ENCODE measurements at places on chromosomes 4 and X.

- no peak for DNase-seq
These were observed 282.1 kb downstream of the BCOR start for GRCh38 chrX:39815631-39816030.

DNA sequence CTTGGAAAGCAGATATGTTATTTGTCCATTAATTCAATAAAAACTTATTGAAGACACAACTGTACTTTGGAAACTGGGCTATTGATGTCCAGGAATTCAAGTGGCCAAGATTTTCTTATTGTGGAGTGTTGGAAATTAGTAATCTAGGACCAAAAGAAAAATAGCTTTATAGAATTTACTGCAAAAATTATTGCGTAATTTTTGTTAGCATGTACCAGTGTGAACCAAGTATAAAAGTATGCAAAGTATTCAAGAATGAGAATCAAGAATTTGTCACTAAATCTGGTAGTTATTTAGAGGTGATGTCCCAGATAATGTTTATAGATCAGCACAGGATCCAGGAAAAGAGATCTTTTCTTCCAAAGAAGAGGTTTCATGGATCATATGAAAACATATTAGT is 468.9 kb upstream of the CTSO start:
- DNase-seq, result no peak

GRCh38 chr4:125350470-125351135 is 35.8 kb downstream of the FAT4 start:
- no peak for DNase-seq

GRCh38 chr4:108160741-108161352 is 7.9 kb downstream of the LEF1 start:
- DNase-seq, result no peak

DNA sequence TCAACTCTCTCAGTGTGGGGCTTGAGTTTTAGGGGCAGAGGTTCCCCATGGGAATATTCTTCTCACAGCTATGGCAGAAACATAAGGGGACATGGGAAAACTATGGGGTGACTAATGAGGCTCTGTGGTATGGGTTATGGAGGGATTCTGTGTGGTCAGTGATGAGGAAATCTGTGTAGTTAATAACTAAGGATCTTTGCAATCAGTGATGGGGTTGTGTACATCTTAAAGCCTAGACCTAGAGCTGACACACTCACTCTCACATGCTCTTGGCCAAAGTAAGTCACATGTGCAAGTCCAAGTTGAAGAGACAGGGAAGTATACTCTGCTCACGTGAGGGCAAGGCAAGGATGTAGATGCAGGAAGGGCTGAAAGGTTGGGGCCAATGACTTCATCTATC is 86.4 kb upstream of the UXT start:
- no peak for DNase-seq

DNA sequence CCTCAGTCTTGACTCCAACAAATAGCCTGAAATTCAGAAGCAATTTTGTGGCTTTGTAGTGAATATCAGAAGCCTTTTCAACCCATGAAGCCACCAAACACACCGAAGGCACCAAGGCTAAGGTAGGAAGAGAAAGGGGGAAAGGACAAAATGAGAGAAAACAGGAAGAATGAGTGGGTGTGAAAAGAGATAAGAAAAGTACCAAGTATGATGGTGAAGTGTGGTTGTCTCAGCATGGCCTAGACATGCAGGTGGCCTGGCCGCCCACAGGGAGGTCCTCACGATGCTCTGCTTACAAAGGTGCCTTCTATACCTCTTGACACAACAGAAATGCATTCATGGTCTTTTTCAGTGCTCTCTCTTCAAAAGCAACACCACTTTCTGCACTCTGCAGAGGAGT is 34.9 kb downstream of the ACSL1 start:
- DNase-seq, result no peak

GRCh38 chr4:88803600-88804096 is 106.0 kb upstream of the NAP1L5 start:
- DNase-seq, result no peak

DNA sequence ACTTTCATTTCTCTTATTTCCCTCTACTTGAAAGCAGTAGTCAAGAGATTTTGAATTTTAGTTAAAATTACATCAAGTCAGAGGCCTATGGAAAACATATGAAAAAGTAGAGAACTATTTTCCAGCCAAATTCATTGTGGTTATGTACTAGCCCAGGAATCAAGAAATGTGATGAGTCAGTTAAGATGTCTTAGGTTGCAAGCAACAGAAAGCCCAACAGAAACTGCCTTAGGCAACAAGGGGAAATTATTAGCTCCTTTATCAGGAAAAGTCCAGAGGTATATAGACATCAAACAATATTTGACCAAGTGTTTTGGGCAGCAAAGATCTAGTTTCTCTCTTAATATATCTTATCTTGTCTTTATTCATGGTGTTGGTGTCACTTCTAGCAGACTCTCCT is 37.8 kb upstream of the FRMD7 start:
- no peak for DNase-seq

GRCh38 chrX:20130357-20130756 is 11.3 kb downstream of the EIF1AX start:
- DNase-seq, result no peak

DNA sequence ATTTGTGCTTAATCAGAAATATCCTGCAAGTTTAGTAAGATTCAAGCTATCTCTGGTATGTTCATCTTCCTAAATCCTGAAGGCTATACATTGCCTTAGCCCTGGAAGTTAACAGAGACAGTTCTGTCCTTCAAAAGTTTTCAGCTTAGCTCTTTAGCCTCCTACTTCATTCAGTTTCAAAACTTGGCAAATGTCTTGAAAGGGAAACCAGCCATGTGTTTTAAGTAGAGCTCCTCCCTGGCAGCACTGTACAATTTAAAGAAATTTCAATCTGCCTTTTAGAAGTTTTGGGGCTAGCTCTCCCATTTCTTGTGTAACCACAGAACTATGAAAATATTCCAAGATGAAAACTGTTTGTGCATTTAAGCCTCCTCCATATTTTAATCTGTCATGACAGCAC is 47.0 kb downstream of the FANCB start:
- DNase-seq, result no peak

DNA sequence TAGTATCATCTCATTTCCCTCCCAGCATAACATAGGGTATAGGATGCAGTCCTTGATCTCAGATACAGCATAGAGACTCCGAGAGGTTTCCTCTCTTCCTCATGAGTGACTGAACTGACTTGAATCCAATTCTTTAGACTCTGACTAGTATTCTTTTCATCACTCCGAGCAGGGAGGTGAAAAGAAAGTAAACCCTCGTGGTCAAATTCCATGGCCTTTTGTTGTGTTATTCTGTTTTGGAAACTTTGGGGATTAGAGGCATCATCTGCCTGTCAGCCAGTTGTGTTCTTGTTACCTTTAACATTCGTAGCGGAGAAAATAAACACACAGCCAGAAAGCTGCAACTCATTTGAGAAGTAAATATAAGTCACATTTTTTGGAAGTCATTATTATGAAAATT is 206.6 kb downstream of the ARHGAP10 start:
- no peak for DNase-seq
